Effector CD8-positive, alpha-beta T cell (primary cell): ENCODE measurements at places on chromosomes 6 and 20.

- no peak for DNase-seq
Observed at GRCh38 chr6:100283285-100283684, 181.4 kb downstream of the SIM1 start.

GRCh38 chr20:20210327-20210726 lies 157.6 kb upstream of the INSM1 start:
- DNase-seq = no peak

DNA sequence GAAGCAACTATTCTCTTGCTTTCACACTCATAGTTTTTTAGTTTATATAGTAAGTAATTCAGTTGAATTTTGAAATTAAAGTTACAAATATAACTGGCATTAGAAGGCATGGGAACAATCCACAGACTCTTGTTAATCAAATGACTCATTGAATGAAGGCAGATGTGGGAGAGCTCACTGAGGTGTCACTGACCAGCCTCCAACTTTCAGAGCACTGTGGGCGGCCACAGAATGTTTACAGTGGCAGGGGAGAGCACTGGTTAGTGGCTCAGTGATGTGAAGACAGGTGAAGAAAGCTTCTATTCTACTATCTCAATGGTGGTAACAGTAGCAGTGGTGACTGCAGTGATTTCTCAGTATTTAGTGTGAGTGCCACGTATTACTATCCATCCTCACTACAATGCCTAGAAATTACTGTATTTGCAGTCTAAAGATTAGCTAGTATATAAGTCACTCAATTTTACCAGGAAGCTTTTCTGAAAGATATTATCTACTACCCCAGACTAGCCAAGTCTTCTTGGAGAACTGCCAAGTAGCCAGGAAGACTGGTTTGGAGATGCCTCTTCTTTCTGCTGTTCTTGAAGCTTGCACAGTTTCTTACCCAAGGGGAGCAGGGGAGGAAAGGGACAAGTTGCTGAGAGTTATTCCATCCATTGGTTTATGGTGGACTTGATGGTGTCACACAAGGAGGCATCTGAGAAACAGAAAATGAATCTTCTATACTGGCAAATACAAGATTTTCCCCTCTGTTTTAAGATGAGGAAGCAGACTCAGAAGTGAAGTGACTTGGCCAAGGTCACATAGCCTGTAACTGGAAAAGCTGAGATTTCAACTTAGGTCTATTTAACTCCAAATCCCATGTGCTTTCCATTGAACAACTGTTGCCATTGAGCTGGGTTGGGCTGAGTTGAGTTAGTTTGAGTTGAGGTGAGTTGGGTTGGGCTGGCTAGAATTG lies 231.2 kb downstream of the ANKRD60 start:
- no peak for DNase-seq

- peak; percentile 70 for DNase-seq
Observed at GRCh38 chr6:37051138-37052026, 45.9 kb downstream of the FGD2 start.

GRCh38 chr20:7624886-7625285 lies 315.4 kb downstream of the HAO1 start:
- DNase-seq = no peak

DNA sequence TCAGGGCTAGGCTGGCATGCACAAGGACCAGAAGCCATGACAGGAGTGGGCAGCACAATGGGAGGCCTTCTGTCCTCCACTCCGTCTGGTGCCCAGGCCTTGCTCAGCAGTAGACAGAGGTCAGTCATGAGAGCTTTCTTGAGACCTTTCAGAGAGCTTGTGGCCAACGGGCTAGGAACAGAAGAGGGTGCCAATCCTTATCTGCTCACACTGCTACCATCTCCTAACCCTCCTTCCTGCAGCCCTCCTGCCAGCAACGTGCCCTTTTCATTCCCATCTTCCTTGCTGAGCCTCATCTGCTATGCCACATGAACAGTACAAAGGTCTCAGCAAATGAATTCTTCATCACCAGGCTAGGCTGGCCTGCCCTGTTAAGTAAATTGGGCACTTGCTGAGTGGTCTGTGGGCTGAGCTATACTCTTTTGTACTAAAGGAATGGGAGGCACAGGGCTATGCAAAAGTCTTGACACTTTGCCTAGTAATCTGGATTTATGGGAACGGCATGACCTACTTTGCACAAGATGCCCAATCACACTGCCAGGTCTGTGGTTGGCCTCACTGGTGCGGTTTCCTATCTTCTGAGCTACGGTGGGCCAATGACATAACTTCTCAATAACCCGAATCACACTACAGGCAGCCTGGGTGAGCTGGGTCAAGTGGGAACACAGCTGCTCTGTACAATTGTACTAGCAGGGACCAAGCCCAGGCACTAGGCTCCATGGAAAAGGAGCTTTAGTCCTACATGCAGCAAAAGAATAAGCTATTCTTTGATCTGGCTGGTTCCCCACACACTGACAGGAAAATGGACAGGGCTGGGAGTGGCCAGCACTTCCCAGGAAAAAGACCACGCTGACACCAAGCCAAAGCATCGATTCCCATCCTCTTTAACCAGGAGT lies 47.8 kb downstream of the ELOVL5 start:
- no peak for DNase-seq

DNA sequence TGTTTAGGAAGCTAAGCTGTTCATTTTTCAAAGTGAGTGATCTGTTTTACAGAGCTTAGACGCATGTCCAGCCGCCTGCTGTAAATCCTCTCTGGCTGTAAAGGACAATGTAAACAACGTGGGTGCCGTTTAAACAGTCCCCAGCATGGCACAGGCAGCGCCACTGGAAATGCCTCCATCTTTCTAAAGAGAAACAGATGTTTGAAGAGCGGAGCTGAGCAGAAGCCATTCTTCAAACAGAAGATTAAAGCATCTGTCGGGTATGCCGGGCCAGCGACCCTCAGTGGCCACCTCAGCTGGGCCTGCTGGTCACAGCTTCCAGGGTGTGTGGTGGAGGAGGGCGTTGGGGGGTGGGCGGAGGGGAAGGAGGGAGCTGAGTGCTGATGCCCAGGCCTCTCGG lies 138.6 kb downstream of the ERMARD start:
- DNase-seq = no peak

- DNase-seq = no peak
Observed at GRCh38 chr6:127570739-127571389, 6.1 kb upstream of the C6orf58 start.
